ENCODE measurements at places on chromosomes 5 and 9. TPM values are rescaled to one million over a fixed set of nuclear protein-coding genes. Genes with fewer than 3 reads are reported as not detected.

Gene PCDHA9
- 0.52 TPM for total RNA-seq

Gene UBE2QL1
- total RNA-seq: 0.52 TPM

Gene CNTFR
- 3.1 TPM for total RNA-seq

Gene PDGFRB
- 86.6 TPM for total RNA-seq

Gene CFAP157
- total RNA-seq: not detected

Gene RARS1
- 124 TPM for total RNA-seq

Gene SOX30
- not detected for total RNA-seq

Gene ELAVL2
- 3.1 TPM for total RNA-seq

Gene SEC24A
- 20.9 TPM for total RNA-seq

Gene CAVIN4
- 172 TPM for total RNA-seq

Gene FGF18
- total RNA-seq: 3.1 TPM

Gene LTC4S
- 3.7 TPM for total RNA-seq

Gene PCYOX1L
- total RNA-seq: 3.7 TPM

Gene SHC3
- 0.52 TPM for total RNA-seq

Gene PTGR1
- total RNA-seq: 53.2 TPM

Gene EPB41L4A
- total RNA-seq: 21.4 TPM

Gene ANXA6
- 361 TPM for total RNA-seq

Gene RANBP17
- 79.9 TPM for total RNA-seq

Gene TUSC1
- 9.9 TPM for total RNA-seq

Gene PPP6C
- 14.1 TPM for total RNA-seq

Gene C9orf50
- total RNA-seq: not detected

Gene ZNF483
- total RNA-seq: 8.9 TPM

Gene SEMA5A
- total RNA-seq: 25.1 TPM

Gene ACOT12
- 0.52 TPM for total RNA-seq

Gene PCDHB15
- total RNA-seq: 4.2 TPM

Gene TYRP1
- total RNA-seq: not detected

Gene PCDHA4
- total RNA-seq: 0.52 TPM

Gene RNF183
- total RNA-seq: not detected

Gene RASGRF2
- total RNA-seq: 1.0 TPM

Gene RNF20
- 24.5 TPM for total RNA-seq

Gene KIAA1958
- total RNA-seq: 3.7 TPM
